ENCODE measurements at places on chromosomes 12 and 14.
A peak's percentile ranks its signal among the peaks of the same experiment; 100 is the strongest.

- DNase-seq: no peak
These were observed 15.1 kb downstream of the PIGH start for GRCh38 chr14:67584978-67585377.

DNA sequence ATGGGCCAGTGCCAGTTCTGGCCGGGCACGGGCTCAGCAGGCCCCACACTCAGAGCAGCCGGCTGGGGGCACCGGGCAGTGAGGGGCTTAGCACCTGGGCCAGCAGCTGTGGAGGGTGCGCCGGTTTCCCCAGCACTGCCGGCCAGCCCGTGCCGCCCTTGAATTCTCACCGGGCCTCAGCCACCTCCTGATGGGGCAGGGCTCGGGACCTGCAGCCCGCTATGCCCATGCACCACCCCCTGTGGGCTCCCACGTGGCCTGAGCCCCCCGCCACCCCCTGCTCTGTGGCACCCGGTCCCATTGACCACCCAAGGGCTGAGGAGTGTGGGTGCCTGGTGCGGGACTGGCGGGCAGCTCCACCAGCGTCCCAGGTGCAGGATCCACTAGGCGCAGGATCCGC, 15.4 kb upstream of the GTF2A1 start:
- no peak for DNase-seq

GRCh38 chr12:74349925-74350324, 187.7 kb upstream of the ATXN7L3B start:
- DNase-seq: no peak

DNA sequence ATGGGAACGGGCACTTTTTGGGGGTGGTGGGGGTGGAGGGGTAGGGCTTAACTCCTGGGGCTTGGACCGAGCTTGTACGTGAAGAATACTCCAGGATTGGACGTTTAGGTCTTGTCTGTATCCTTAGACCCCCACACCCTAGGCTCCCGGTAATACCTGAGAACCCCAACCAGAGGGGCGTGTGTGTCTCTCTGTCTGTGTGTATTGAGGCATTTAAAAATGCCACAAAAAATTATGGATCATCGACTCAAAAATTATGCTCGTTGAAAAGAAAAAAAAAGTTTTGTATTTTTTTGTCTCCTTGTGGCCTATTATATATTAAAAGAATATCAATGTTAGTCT, 459 bp downstream of the PPFIBP1 start:
- DNase-seq: no peak

GRCh38 chr12:17278946-17279345, 673.0 kb upstream of the LMO3 start:
- DNase-seq: no peak

DNA sequence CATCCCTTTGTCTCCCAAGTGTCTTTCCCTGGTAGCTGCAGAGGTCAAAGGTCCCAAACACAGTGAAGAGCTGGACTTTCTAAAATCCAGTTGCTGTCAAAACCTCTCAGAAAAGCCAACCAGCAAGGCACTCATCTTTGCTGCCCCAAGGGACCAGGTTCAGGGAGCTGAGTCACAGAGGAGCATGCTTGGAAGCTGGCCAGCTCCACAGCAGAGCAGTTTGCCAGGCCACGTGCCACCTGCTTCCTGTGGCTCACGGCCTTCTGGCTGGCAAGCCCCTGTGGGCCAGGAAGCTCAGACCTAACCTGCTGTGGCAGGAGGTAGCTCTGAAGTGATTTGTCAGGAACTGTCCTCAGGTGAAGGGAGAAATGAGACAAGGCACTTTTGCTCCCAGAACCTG, 3.6 kb downstream of the ISCU start:
- no peak for DNase-seq

- DNase-seq: no peak
These were observed 33.7 kb upstream of the HELB start for GRCh38 chr12:66268562-66268961.

- peak; percentile 87 for DNase-seq
These were observed 235 bp downstream of the RAB2B start for GRCh38 chr14:21476523-21476924.

DNA sequence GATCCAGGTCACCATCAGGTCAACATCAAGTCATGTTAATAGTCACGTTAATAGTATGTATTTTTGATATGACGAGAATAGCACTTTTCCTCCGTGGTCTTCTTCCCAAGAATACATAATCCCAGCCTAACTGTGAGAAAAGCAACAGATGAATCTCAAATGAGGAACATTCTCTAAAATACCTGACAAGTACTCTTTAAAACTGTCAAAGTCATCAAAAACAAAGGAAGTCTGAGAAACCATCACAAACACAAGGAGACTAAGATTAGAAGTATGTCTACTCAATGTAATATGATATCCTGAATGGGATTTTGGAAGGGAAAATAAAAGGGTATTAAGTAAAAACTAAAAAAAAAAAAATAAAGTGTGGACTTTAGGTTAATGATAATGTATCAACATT, 36.8 kb upstream of the GLIPR1 start:
- DNase-seq: no peak

GRCh38 chr12:65121049-65121955, at the start of gene WIF1:
Gene WIF1 (minus strand): TSS chr12:65121305. CDS start chr12:65121191, 114 bp downstream.
- DNase-seq: peak; percentile 87

GRCh38 chr12:7729746-7730145, 17.4 kb downstream of the CLEC4C start:
- DNase-seq: no peak

DNA sequence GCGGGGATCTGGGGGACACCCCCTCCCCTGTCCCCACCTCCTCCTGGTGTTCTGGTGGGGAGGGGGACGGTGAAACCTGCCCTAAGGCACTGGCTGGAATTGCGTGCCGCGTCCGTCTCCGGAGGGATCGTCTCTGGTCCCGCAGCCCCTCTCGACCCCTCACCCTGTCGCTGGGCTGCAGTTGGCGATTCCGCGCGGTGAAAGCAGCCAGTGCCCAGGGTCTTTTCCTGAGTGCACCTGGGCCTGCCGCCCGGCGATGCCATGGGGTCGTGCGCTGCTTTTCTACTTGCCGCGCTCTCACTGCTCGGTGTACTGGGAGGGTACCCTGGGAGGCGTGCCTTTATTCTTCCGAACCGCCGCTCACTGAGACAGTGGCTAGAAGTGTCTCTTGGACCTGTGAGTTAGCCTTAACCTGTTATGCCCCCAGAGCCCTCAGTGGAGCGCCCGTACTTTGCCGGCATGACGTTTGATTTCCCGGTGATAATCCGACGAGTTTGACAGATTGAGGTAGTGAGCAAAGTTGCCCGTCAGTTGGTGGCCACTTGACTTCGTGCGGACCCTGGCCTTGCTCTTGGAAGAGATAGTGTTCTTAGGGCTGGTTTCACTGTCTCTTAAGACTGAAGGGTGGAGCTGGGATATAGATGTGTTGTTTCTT, 788 bp downstream of the SFSWAP start:
- no peak for DNase-seq

- peak; percentile 40 for DNase-seq
These were observed at the start of gene MAP1LC3B2 for GRCh38 chr12:116559162-116559935. Gene MAP1LC3B2 (plus strand): TSS chr12:116559381. CDS start chr12:116575943, 16,562 bp downstream.

DNA sequence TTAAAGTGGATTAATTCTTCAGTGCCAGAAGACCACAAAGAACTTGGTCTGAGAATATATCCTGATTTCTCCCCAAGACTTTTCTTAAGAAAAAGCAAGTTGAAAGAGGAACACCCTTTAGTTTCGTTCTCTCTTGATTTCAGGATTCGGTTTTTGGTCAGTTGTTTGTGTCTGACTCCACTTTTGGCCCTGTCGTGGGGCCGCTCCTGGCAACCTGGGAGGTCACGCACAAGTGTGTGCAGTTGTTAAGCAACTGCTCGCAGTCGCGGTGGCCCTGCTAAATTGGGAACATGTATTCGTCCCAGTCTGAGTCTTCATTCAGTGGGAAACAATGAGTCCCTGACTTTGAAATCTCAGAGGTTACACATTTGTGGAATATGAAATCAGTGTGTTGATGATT, 68.7 kb downstream of the RGS6 start:
- no peak for DNase-seq

GRCh38 chr14:92391726-92392125, 68.8 kb downstream of the SLC24A4 start:
- DNase-seq: no peak

DNA sequence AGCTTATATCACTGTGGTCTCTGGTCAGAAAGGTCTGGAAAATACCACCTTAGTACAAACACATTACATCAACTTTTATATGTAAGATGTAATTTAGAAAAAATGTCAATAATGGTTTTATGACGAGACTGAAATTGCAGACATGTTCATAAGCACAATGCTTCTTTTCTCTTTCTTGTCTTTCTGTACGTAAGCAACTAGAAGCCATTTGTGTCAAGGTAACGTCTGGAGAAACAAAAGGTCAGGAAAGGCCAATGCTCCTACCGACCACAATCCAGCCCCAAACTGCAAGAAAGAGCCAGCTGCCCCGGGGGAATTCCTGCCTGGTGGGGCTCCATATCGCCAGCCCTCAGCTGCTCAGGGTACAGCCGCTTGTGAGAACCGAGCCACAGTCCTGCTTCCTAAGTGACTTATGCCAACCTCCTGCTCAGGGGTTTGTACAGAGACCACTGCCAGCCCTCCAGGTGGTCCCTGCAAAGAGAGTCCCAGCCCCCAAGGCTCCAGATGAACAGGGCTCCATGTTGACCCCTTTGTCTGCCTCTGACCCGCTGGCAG, 6.3 kb downstream of the ZNF839 start:
- no peak for DNase-seq

DNA sequence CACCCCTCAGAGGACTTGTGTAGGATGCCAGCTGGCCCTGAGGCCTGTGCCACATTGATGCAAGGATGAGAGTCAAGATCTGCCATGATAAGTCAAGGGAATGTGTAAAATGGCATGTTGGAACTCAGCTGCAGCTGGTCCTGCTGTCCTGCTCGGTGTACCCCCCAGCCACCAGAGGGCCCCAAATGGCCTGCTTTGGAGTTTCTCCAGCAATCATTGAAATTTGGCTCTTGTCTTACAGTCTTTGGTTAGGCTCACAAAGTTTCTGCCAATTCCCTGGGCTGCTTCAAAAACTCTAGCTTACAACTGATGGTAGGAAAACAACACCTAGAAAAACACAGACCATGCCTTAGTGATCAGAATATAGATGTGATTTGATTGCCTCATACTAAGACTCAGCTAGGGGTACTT, 76.8 kb downstream of the HSD17B6 start:
- peak; percentile 41 for DNase-seq

- DNase-seq: no peak
These were observed 224.2 kb downstream of the EGLN3 start for GRCh38 chr14:33726685-33727084.

DNA sequence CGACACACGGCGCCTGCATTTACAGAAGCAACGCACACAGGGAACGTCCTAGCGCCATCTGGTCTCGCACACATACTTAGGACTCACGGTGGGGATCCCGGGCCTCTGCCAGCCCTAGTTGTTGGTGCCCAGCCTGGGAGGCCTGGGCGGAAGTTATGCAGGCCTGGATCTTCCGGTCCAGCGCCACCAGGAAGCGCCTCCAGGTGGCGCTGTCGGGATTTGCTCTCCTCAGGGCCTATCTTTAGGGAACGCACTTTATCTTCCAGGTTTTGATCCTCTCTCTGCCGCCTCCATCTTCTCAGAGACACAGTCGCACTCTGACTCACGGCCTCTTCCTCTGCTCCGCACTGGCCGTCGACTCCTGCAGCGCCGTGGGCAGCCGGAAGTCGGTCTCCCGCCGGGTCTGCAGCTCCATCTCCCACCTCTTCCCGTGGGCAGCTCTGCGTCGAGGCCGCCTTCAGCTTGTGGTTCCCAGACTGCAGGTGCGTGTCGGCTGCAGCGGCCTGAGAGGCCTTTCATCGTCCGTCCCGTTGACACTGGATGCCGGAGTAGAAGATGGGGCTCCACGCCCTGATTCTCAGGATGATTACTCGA, 760.4 kb downstream of the TMEM121 start:
- no peak for DNase-seq

DNA sequence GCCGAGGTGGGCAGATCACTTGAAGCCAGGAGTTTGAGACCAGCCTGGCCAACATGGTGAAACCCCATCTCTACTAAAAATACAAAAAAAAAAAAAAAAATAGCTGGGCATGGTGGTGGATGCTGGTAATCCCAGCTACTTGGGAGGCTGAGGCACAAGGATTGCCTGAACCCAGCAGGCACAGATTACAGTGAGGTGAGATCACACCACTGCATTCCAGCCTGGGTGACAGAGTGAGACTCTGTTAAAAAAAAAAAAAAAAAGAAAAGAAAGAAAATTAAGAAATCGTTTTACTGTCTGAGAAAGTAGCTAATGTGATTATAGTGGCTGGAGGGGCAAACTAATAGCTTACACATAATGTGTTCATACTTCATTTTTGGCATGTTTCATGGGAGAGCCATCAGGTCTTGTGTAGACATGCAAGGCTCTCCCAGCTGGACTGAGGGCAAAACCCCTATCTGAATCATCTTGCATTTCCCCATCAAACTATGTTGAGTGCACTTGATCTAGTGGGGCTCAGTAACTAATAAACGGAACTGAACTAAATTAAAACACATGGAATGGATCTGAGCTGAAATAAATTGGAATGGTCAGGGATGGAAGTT, 16.2 kb downstream of the KIF21A start:
- DNase-seq: no peak

DNA sequence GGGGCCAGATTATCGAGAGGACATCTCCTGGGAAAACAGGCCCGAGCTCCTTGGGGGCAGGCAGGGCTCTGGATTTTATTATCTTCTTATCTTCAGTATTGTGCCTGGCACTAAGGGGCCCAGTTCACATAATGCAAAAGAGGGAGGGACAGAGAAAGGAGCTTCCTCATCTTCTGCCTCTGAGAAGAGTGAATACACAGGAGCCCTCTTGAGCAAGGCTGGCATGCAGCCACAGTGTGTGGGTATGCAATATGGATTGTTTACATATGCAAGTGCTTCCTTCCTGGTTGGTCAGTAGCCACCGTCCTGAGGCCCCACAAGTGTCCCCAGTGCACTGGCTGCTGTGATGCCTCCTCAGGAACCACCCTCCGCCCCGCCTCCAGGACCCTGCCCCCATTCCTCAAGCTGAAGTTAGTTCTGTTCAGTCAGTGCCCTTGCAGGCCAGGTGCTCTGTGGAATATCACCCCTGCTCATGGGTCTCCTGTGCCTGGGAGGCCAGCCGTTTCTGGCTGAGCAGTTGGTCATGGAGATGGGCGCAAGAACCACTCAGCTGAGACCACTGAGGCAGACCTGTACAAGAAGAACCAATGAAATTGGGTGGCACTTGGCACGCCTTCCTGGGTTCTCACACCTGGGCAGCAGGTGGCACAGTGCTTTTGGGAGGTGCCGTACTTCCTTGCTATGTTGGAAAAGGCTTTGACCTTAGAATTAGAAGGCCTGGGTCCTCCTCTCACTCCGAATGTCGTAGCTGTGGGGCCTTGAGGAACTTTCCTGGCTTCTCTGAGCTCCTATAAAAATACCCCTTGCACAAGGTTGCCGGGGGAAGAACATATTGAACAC, 35.1 kb upstream of the ACTN1 start:
- peak; percentile 68 for DNase-seq

- no peak for DNase-seq
These were observed 138.4 kb upstream of the FRMD6 start for GRCh38 chr14:51513281-51513680.

- no peak for DNase-seq
These were observed 53.2 kb upstream of the VASH1 start for GRCh38 chr14:76708028-76708427.

GRCh38 chr14:29037411-29037810, 270.8 kb downstream of the FOXG1 start:
- DNase-seq: no peak

Data from NCI-H526 (cell line).